NCI-H69 (cell line): ENCODE measurements at places on chromosomes 3 and 15.

DNA sequence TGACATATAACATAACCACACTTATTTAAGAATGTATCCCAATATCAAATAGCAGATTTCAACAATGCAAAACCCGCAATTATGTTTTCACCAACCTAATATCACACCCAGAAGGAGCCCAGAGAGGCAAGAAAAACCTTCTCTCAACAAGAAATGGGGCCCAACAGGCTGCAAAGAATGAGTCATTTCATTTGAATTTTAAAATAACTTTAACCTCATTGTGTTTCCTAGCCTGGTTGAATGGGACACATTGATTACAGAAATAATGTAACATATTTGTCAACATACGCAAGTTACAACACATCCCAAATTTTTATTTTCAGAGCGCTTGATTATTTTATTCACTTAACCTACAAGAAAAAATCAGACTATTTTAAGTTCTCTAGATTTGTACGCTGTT is 365.1 kb upstream of the SLCO3A1 start:
- DNase-seq, result no peak

GRCh38 chr3:169147238-169148008 is 516.1 kb downstream of the MECOM start:
- peak; percentile 89 for DNase-seq

DNA sequence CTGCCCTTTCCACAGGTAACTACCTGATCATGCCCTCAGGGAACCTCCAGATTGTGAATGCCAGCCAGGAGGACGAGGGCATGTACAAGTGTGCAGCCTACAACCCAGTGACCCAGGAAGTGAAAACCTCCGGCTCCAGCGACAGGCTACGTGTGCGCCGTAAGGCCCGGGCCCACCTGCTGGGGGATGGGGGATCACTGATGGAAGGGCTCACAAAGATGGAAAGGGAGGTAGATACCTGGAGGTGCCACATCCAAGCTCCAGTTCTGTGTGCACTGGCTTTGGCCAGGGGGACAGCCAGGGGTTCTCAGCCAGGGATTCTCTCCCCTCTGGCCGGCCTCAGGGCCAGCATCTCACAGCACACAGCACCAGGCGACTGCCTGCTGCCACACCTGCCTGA is 59.4 kb downstream of the BOC start:
- DNase-seq, result no peak

- peak; percentile 13 for DNase-seq
These were observed 30.7 kb downstream of the C3orf38 start for GRCh38 chr3:88180398-88180999.

DNA sequence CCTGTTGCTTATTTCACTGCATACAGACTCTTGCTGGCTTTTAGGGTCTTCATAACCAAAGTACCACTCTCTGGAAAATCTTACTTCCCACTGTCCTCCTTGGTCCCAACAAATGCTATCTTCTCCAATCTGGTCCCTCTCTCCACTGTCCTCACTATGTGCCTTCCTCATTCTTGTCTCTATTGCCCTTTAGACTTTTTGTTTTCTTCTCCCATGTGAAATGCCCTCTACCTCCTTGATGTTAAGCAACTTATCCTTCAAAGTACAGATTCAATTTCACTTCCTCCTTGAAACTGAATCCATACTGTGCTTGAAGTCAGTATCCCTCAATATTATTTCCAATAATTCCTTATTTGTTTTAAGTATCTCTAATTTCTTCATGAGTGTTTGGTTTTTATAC is 60.8 kb downstream of the CGGBP1 start:
- no peak for DNase-seq

GRCh38 chr3:160400030-160400701 is 716 bp downstream of the SMC4 start:
- peak; percentile 63 for DNase-seq

- DNase-seq, result no peak
These were observed 38.0 kb upstream of the VILL start for GRCh38 chr3:37952564-37952963.

DNA sequence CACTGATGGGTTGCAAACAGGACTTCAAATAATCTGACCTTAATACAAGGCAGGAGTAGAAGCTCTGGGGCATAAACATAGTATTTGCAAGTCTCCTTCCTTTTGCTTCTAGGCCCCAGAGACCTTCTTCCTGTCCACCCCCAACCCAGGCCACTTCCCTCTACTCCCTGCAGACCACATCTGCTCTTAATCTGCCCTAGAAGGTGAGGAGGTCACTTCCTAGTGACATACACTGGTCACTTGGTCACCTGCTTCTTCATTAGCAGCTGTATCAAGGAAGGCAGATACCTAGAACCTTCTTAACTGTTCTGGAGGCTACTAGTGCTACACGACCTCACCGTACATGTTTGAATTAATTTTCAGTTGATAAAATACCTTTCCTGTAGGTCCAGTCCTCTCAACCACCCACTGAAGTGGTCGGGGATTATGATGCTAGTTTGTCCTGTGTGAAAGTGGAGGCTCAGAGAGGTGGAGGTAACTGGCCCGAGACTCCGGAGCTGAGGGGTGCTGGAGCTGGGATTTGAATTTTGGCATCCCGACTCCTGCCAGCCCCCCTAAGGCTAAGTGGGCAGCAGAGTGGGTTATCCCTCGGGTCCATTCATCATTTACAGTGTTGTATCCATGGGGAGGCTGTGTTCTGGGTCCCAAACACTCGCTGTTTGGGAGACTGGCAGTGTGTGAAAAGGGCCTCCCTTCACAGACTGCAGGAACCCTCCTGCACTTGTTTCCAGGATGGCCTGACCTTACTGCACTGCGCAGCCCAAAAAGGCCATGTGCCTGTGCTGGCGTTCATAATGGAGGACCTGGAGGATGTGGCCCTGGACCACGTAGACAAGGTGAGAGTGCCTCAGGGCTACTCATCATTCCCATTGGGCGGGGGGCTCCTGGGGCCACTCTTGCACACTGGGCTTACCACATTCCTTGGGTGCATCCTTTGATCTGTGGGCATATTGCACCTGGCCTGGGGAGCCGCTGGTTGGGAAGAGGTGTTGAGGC is 13.9 kb downstream of the ANKDD1A start:
- DNase-seq, result no peak

DNA sequence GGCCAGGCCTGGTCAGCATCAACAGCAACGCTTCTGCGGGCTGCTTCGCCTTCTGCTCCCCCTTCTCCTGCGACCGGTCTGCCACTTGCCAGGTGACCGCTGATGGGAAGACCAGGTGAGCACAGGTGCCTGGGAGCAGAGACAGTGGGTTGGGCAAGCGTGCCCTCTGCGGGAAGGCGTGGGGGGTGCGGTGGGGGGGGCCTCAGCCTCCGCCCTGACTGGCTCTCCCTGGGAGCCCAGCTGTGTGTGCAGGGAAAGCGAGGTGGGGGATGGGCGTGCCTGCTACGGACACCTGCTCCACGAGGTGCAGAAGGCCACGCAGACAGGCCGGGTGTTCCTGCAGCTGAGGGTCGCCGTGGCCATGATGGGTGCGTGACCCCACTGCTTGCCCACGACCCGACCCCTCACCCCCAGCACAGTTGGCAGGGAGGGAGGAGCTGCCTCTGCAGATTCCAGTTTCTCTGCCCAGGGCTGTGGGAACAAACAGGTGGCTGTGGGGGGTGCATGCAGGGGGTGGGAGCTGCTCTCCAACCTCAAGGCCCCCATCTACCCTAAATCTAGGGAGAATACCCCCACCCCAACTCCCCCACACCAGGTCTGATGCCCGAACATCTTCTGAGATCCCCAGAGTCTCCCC is 8.8 kb downstream of the STAB1 start:
- peak; percentile 72 for DNase-seq

DNA sequence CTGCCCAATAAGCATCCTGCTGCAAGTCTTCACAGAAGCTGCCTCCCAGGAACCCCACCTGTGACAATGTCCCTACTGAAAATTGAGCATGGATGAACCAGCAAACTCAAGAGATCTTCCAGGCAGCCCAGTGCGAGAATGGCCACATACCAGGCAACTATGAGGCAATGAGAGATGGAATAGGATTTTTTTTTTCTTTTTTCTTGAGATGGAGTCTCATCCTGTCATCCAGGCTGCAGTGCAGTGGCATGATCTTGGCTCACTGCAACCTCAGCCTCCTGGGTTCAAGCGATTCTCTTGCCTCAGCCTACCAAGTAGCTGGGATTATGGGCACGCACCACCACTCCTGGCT is 60.9 kb upstream of the ARL8B start:
- DNase-seq, result no peak

DNA sequence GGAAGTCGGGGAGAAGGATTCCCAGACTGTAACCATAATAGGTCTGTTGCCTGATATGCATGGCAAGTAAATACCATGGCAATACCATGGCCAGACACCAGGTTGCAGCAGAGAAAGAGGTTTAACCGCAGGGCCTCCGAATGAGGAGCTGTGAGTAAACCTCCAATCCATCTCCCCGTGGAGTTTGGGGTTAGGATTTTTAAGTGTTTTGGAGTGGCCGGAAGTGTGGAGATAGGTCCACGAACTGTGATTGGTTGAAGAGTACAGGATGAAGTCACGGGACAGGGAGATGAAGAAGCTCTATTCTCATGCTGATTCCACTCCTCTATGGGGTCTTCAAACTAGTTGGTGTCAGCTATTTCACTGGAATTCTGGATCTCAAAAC is 127.9 kb downstream of the ST8SIA2 start:
- peak; percentile 80 for DNase-seq

GRCh38 chr15:96390986-96391385 is 60.5 kb downstream of the NR2F2 start:
- DNase-seq, result no peak

DNA sequence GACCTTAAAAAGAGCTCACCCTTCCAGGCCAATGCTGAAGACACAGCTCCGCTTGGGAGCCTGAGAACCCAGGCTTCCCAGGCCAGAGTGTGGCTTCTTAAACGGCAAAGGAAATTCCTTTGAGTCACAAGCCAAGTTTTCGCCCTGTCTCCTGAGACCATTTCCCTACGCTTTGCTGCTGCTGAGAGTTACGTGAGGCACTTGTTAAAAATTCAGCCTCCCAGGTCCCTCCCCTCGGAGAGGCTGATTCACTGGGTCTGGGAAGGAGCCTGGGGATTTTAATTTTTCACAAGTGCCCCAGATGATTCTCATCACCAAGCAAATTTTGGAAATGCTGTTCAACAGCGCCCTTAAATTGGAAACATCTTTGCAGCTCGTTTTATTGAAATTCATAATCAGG is 25.5 kb downstream of the RLBP1 start:
- no peak for DNase-seq

GRCh38 chr3:140763532-140763931 is 85.7 kb downstream of the TRIM42 start:
- peak; percentile 31 for DNase-seq

DNA sequence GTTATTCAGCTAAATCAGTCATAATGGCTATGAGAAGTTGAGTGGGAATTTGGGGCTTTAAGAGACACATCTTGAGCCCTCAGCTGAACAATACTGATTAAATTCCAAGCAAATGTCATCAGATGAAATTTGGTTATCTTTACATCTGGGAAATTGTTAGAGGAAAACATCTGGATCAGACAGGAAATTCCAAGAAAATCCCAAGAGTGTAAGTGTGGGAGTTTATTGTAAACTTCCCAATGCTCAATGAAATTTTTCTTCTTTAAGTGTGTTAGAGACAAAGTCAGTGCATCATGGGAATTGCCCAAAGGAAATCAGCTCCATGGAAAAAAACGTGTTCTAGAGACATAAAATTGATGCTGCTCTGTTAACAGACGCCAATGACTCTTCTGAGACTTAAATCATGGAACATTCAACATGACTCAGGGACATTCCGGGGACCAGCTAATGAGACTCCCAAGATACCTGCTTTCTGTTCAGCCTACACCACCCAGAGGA is 19.8 kb upstream of the DCLK3 start:
- no peak for DNase-seq

GRCh38 chr15:59659366-59659765 is 2.1 kb upstream of the GTF2A2 start:
- no peak for DNase-seq

DNA sequence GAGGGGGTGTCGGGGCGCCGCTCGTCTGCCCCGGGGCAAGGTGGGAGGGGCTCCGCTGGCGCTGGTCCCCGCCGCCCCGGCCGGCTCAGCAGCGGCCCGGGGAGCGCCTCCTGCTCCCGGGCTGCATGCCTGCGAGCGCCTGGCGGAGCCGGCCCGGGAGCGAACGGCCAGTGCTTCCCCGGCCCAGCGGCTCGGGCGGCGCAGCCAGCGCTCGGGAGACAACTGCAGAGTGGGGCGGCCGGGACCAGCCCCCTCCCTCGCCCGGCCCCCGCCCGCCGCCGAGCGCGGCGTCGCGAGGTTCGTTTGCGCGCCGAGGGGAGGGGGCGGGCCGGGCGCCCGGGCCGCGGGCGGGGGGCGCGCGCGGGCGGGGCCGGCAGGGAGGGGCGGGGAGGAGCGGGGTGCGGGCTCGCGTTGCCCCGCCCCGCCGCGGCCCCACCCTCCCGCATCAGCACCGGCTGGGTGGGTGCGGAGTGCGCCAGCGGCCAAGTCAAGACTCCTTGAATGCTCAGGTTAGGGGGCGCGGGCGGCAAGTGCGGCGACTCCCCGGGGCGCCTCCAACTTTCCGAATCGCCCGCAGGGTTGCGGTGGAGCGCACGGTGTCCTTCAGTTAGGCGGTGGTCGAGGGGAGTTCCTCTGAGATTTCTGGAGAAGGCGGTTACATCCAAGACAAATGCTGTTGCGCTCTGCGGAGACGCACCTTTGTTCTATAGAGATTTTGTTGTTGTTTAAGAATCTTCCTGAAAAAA is at the start of gene RGMA:
RGMA (minus strand) TSS at position 231 of the 746 bp plus-strand sequence. CDS start 279 bp downstream, outside the sequence.
- DNase-seq, result peak; percentile 47

DNA sequence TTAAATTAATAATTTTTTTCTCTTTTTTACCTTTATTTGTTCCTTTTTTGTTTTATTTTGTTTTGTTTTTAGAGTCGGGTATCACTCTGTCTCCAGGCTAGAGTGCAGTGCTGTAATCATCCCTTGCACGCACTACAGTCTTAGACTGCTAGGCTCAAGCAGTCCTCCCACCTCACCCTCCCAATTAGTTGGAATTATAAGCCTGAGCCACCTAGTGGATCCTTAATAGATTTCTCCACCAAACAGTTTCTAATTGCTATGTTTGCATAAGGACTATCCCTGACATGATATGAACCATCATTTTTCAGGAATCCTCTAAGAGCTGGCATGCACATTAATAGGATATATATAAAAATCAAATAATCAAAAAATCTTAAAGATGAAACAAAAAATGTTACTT is 993.2 kb downstream of the OTOL1 start:
- DNase-seq, result no peak

GRCh38 chr3:165635791-165636683 is 201.2 kb downstream of the BCHE start:
- DNase-seq, result no peak

DNA sequence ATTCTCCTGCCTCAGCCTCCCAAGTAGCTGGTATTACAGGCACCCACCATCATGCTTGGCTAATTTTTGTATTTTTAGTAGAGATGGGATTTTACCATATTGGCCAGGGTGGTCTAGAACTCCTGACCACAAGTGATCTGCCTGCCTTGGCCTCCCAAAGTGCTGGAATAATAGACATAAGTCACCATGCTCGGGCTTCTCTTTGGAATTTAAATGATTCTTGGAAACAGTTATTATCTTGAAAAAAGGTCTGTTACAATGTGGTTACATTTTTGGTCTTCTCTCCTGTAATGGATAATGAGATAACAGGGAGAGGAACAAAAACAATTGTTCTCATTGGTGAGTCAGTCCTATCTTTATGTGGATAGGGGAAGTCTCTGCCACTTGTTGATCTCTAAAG is 59.8 kb upstream of the AADACL2 start:
- no peak for DNase-seq
